ENCODE measurements at places on chromosomes 13 and 19.

DNA sequence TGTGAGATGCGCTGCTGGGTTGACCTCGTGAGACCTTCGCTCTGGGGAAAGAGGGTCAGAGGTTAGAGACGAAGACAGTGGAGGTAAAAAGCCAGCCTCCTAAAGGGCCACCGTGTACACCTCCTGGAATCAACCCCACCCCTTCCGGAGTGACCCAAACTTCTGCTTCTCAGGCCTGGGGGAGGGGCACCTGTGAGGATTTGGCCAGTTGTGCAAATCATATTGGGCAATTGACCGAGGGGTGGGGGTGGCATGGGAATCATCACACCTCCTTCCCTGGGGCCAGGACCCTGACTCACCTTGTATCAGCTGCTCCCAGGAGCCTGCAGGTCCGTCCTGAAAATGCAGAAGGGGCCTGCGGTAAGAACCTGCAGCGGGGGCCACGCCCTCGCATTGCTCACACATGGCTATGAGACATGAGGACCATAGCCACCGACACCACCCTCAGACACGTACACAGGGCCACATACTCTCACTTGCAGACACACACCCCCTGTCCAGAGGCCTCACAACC is 2.8 kb downstream of the TNFSF14 start:
- DNase-seq = peak; percentile 58

- DNase-seq = no peak
These were observed 17.6 kb downstream of the VSTM2B start for GRCh38 chr19:29543381-29543780.

DNA sequence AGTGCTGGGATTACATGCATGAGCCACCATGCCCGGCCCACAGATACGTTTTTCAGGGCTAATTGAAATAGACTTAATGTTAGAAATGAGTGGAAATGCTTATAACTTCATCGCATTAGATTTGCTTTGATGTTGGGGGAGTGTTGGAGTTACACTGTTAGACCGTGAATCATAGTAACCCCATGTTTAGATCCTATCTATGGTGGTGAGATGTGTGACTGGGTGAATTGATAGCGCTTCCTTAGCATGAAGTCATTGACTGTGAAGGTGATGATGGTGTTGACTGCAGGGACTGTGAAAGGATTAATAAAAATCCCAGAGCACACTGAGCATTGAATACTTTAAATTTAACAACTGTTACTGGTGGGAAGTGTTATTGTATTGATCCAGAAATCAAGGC is 1.7 kb downstream of the ZNF264 start:
- DNase-seq = no peak

DNA sequence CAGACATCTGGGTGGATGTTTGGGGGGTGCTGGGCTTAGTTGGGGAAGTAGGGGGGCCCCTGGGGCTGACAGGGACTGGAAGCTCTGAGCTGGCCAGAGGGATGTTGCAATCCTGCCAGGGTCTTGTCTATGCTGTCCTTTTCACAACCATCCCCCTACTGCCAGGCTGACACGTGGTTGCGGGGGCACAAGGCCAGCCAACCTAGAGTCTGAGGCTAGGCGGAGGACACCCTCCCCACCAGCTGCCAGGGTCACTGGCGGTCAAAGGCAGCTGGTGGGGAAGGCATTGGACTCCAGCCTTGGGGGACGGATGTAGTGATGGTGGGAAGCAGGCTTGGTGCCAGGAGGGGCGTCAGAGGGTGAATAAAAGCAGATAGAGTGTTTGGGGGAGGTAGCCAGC is 1.6 kb upstream of the APOC1 start:
- DNase-seq = no peak

GRCh38 chr19:8681345-8682029 is 17.1 kb downstream of the ACTL9 start:
- no peak for DNase-seq

DNA sequence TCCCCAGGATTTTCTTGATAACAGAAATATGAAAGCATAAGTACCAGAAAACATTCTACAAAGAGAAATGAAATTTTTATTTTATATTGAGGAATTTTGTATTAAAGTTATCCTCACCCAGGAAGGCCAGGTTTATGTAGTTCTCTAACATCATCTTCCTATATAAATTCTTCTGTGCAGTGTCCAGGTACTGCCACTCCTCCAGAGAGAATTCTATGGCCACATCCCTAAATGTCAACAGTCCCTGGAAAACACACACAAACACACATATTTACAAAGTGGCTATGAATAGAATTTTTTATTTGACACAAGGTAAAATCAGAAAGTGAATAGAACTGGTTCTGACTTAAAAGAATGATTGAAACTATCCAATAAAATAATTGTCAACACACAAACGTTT is 110.5 kb upstream of the ZNF91 start:
- no peak for DNase-seq

DNA sequence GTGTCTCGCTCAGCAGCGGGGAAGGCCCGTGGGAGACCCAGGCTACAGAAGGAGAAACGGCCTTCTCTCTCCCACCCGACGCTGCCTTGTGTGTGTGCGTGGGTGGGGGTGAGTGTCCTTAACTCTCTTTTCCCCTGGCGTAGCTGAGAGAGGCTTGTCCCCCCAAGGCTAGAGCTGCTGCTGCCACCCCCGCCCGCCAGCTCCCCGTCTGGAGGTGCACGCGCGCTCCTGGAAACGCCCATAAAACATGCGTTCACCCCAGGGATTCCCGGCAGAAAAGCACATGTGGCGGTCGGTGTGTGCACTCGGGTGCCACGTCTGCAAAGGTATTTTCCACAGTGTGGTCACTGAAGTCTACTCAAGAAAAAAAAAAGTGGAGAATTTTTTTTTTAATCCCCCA is 36.1 kb downstream of the GADD45B start:
- no peak for DNase-seq

DNA sequence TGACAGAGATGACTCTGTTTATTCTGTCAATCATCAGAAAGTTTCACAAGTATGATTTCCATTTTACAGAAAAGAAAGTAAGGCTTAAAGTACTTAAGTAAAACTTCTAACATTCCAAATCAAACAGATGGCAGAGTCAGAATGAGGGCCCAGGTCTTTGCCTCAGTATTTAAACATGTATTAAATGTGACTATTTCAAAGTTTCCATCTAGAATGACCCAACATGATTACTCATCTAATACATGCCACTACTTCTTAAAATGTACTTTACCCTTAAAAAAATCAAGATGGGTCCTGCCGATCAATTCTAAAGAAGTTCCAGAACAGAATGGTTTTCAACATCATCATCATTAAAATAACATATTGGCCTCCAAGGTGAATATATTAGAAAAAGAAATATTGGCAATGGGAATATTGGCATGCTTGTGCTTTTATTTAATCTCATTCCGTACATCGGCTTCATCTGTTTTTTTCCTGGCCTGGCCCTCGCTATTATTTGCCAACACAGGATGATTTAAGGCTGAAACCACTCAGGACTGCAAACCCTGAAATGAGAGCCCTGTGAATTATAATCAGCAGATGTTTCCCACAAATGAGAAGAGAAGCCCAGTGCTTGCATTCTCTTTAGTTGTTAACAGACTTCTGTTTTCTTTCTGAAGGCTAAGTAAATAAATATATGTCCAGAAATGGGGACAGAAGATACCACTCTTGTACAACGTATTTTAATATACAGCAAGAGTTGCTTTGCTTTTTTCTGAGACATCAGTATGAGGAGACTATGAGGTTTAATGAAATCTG is 340.0 kb downstream of the DNAJC15 start:
- DNase-seq = no peak

- no peak for DNase-seq
These were observed 18.6 kb downstream of the NALCN start for GRCh38 chr13:101397742-101398141.

DNA sequence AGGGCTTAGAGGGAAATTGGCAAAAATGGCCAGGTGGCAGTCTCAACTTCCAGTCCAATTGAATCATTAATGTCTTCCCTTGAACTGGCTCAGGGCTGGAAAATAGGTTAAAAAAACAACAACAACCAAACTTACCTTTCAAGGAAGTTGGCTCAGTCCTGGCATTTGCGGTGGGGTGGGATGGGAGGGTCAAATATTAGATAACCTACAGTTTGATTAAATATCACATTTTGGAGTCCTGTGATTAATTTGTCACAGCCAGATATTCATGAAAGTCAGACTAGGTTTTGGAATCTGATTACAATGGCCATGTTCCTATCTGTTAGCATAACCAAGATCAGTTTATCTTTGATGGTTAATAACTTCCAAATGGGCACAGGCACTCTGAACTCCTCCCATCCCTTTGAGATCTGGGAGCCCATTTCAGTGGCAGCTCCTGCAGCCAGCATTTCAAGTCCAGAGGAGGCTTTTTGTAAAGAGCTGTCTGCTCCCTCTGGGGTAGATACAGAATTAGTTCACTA is 7.8 kb upstream of the DZIP1 start:
- no peak for DNase-seq

GRCh38 chr13:43433691-43434141 is 353.1 kb downstream of the ENOX1 start:
- DNase-seq = no peak

DNA sequence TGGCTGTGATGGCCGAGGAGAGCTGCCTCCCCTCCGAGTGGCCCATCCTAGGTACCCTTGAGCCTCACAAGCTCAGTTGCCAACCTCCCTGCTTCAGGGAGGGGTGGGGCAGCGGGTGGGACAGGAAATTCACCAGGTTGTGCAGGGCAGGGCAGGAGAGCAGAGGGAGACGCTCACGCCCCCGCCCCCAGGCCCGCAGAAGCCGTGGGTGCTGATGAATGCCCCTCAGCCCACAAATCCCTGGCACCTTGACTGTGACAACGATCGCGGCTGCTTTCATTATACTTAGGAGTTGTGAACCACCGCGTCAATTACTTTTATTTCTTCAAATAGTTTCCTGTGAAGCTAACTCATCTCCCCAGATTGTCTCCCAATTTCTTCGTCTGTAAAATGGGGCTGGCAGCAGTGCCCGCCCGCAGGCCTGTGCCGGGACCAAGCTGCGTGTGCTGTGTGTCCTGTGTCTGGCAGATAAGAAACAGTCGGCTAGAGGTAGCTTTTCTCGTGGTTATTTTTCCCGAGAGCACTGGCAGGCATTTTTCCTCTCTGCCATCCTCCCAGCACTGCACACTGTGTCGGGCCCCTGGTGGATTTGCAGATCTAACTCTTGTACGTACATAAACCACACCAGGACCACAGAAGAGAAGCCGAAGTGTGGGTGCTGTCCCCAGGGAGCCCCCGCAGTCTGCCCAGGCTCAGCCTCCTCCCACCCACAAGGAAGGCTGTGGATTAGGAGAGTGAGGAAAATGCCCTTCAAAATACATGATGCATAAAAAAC is 7.9 kb upstream of the RASA3 start:
- no peak for DNase-seq

DNA sequence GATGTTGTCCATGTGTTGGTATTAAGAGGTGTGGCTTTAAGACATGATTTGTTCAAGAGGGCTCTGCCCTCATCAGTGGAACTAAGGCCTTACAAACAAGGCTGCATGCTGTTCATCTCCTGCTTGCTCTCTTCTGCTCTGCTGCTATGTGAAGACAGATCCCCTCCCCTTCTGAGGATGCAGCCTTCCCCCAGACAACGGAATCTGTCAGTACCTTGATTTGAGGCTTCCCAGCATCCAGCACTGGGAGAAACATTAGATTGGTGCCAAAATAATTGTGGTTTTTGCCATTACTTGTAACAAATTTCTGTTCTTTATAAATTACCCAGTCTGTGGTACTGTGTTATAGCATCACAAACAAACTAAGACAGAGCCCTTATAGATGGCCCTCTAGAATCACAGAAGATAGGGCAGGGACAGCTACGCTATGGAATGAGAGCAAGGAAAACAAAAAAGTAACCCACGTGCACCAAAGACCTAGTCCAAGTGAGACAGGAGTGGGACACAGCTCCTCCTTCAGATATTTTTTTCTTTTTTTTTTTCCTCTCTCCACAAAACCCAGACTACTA is 151.5 kb upstream of the RXFP2 start:
- DNase-seq = no peak

DNA sequence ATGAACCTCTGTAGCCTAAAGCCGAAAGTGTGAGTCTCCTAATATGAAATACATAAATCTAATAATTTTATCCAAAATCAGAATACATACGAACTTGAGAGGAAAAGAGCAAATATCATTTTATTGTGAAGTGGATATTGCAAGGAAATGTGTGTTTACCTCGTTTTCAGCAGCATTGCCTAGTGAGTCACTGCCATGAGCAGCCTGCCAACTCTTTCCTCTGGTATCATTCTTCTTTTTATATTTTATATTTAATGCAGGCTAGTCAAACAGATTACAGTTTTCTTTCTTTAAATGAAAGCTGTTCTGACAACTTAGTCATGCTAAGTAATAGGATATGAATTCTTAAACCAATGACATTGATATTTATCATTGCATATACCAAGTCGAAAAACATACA is 44.2 kb downstream of the EDNRB start:
- DNase-seq = no peak

GRCh38 chr13:109151696-109152095 is 522.3 kb downstream of the MYO16 start:
- no peak for DNase-seq

DNA sequence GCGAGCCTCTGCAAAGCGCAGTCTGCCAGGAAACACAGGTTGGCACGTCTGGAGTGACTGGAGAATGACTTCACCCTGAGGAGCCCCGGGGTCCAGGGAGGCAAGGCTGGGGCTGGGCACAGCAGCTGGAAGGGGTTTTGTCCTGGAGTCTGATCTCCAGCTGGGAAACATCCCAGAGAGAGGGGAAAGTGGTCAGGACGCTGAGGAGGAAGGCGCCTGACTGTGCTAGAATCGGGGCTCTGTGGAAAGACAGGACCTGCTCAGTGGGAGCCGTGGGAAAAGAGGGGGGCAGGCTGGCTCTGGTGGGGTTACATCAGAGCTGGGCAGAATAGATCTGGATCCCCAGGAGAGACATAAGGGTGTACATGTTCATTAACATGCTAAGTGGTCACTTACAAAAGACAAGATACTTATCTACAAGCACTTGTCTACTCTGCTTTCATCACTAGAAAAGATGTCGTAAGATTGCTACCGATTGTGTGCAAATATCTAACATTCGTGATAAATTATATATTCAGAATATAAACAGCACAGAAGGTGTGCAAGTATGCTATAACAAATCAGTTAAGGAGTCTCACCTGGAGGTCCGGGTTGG is 106.6 kb downstream of the COL4A1 start:
- no peak for DNase-seq

DNA sequence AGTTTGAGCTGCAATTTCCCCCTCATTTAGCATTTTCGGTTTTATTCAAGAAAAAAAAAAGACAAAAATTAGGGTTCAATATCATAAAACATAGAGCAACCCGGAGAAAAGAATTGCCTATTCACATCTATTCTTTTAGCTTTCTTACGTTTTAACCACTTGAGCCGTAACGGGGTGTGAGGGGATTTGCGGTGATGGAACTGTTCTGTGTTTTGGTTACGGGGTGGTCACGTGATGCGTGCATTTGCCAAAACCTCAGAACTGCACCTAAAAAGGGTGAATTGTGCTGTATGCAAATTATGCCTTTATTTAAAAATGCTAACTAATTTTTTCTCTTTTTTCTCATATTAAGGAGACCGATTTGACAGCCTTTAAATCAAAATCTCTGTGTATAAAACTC is 22.1 kb downstream of the CLEC11A start:
- no peak for DNase-seq
